Activated CD4-positive, alpha-beta T cell treated with anti-CD3 and anti-CD28 coated beads, Interleukin-2, amount 50 U/mL, for 4 hours (primary cell): ENCODE measurements at places on chromosomes 5 and 9.

DNA sequence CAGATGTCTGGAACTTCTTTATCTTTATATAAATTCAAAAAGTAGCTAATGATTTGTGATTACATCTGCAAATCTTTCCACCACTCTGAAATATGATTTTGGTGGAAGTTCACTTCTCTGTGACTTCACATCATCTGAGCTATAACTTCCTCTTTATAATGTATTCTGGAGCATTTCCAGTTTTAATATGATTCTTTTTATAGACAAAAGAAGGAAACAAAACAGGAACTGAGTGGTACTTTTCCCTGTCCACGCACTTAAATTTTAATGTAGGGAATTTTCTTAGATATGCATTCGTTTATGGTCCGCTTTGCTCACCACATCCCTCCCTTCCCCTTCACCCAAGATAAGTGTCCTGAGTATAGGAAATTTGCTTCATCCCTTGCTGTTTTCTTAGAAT lies 333.5 kb downstream of the CHSY3 start:
- DNase-seq: no peak

DNA sequence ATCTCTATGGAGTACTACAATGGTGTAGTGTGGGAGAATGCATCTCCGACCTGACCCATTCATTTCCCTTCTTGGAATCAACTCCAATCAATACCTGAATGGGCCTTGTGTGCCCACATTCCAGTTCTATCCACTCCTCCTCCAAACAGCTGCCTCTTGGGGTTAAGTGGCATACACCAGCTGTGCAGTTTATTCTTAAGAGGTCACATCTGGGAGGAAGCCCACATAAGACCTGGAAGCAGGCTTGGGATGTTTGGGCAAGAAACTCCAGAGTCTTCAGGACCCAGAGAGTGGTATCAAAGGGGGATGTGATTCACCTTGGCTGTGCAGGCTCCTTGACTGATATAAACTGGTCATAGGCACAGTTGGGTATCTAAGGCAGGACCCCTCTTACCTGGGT lies 46.0 kb downstream of the ACTBL2 start:
- no peak for DNase-seq

- DNase-seq: no peak
Measured at GRCh38 chr9:135134268-135135022, 47.0 kb downstream of the OLFM1 start.

DNA sequence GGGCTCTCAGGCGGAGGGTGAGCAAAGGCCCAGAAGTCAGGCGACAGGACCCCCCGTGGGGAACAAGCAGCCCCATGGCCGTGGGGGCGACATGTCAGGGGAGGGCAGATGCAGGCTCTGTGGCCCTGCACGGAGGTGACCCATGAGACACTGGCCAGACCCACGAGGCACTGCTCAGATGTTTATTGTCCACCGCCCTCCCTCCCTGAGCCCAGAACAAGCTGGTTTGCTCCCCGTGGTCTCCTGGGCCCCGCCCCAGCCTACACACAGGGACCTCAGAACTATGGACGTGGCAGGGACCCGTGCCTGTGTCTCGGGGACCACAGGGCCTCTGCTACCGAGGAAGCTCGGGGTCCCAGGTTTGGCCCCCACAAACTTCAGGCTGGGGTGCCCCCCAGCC lies 1.9 kb downstream of the FUT7 start:
- no peak for DNase-seq

DNA sequence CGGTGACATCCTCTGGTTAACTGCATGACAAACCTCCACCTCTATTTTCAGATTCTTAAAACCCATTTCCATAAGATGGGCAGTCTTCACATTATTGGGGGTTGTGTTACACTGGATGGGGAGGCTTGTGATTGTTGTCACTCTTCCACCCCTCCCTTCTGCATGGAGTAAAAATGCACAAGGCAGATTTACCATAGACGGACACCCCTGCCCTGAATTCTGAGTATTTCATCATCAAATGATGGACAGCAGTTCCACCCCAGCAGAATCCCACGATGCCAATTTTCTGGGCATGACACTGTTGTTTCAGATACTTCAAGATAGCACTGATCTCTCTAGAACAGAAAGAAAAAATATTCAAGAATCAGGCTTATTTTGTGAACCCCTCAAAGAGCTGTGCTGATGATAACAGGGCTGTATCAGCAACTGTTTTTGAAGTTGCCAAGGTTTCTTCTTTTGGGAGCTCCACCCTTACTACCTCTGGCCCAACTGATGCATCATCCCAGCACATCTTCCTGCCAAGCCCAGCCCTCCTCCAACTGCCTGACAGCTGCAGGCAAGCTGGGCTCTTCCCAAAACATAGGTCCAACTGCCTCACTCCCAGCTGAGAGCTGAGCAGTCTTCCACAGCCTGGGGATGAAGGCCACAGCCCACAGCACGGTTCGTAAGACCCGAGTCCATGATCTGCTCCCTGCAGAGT lies 21.4 kb downstream of the CMBL start:
- DNase-seq: no peak

GRCh38 chr5:42851481-42851880 lies 39.8 kb upstream of the SELENOP start:
- no peak for DNase-seq
